ENCODE measurements at places on chromosomes 4 and X.

GRCh38 chr4:24013668-24014422 is 124.0 kb upstream of the PPARGC1A start:
- no peak for DNase-seq

DNA sequence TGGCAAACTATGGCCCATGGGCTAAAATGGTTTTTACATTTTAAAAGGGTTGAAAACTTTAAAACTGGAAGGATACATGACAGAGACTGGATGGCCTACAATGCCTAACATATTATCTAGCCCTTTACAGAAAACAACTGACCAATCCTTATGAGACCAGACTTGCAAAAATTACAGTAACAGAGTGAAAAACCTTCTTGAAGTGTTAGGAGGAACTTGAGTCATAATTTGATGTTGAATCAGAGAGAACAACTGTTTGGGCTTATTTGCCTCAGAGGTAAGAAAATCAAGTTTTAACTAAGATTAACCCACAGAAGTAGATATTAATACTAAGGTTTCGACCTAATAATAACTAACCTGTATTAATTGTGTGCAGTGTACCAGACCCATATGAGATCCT is 12.4 kb upstream of the NAP1L5 start:
- no peak for DNase-seq

DNA sequence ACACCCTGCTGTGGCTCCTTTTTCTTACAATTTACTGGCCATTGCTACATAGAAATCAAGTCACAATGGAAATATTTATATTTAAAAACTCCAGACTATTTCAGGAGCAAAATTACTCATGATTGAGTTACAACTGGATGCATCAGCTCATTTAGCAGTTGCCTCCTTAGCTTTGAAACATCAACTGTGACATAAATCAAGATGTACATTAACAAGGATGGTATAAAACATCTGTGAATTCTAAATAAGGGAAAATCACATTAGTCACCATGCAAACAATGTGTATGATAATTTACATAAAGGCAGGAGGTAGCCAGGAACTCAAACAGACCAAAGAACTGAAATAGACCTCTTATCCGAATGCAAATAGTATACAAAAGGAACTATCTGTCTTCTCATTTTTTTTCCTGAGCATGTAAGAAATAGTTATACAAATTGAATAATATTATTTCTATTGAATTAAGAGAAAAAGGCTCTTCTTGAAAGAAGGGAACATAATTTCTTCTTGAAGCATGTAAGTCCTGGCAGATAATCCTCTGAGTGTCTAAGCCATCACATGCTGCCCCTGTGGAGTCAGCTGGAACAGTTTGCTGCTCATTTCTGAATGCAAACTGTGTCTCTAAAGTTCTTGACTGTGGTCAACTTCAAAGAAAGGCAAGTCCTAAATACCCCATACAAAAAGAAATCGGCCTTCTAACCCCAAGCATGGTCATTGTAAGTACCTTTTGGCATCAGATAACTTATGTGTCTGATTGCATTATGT is 151.2 kb downstream of the NAA11 start:
- no peak for DNase-seq

DNA sequence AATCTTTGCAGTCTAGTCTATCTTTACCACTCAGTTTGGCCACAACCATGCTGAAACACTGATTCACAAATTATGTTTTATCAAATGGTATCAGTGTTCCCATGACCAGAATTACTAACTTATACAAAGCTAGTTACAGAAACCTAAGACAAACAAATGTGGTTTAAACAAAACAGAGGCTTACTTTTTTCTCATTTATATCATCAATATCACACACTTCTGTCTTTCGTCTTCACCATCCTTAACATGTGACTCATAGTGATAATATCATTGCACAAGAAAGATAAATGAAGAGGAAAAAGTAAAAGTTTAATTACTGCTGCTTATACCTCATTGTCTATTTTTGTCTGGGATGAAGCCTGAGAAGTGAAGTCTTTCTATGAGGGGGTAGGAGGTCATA is 406.6 kb downstream of the PCDH10 start:
- no peak for DNase-seq

DNA sequence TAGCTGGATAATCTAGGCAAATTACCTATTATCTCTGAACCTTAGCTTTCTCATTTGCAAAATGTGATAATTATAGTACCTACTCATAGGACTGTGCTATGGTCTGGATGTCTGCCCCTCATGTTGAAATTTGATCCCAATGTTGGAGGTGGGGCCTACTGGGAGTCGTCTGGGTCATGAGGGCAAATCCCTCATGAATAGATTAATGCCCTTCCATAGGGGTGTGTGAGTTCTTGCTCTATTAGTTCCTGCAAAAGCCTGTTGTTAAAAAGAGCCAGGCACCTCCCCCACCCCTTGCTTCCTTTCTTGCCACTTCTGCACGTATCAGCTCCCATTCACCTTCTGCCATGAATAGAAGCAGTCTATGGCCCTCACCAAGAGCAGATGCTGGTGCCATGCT is 73.9 kb downstream of the SERTM2 start:
- DNase-seq = no peak
